ENCODE measurements at places on chromosomes 7 and 10.

GRCh38 chr7:44058759-44059218 is 6.6 kb downstream of the PGAM2 start:
- no peak for DNase-seq

DNA sequence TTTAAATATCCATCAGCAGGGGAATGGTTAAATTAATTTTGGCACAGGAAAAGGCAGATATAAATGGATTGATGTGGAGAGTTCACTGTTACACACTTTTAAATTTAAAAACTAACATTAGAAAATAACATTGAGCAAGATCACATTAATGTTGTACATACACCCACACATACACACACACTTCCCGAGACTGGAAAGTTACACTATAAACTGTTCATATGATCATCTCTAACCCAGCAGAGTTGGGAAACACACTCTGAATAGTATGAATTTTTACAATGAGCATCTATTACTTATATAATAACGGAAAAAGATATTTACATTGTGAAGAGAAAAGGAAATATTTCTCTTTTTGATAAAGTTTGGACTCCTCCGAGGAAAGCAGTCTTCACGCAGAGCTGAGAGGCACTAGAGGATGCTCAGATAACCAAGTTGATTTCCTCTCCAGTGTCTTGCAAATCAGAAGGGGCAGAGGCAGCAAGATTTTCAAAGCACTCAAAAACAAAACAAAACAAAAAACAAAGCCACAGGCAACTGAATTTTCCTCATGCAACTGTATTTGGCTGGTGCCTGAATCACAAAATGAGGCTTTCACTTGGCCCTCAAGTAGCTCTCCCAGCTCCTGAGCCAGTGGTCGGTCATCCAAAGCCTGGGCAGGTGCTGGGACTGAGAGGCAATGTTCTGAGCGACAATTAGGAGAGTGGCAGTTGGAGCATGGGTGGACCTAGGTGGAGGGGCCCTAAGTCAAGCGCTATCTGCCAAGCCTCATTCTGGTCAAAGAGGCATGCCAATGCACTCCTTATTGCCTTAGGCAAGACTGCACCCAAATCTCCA is 10.5 kb upstream of the GATAD1 start:
- no peak for DNase-seq

DNA sequence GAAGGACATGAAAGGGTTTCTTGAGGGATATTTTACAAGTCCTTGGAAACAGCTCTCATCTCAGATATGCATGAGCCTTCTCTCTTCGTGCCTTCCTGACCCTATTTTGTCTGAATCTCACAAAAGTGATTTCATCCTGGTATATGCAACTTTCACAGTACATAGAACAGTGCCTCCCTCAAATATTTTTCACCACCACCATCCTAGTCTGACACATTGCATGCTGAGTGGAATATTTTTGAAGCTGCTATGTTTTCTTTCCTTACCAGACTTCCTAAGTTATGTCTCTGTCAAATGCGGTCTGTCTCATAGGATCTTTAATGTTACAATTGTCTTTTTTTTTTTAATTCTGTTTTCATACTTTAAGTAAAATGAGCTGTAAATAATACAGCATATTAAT is 673.3 kb upstream of the LRRN3 start:
- no peak for DNase-seq

DNA sequence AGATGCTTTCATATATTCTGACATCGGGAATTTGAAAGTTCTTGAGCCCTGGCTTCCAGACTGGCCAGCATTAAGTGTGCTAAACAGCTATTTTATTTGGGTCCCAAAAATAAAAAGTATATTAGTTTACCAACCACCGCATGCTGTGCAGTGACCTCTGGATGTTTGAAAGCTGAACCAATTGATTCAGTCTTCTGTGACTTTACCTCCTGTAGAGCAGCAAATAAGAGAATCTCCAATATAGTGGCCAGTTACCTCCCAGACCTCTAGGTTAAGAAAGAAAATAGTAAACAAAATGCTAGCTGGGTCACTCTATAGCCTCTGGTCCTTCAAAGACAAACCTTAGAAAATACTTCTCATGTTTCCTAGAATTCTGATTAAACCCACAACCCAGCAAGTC is 424.6 kb upstream of the NFE2L3 start:
- DNase-seq: no peak

GRCh38 chr7:128879939-128880746 is 17.5 kb downstream of the ATP6V1F start:
- DNase-seq: peak; percentile 15

DNA sequence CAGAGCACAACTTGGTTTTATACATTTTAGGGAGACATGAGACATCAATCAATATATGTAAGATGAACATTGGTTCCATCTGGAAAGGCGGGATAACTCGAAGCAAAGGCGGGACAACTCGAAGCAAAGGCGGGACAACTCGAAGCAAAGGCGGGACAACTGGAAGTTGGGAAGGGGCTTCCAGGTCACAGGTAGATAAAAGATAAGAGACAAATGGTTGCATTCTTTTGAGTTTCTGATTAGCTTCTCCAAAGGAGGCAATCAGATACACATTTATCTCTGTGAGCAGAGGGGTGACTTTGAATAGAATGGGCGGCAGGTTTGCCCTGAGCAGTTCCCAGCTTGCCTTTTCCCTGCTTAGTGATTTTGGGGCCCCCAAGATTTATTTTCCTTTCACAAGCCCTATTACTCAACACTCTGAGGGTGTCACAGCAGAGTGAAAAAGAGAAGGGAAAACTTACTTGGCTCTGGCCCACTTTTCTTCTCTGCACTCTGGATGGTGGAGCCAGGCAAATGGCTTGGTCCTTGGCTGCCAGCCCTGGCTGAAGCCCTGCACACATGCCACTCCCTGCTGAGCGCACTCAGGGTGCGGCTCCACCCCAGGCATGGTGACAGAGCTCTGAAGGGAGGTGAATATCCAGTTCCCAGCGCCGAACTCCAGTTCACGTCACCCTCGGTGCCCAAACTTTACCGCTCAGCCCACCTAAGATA is 46.7 kb downstream of the PARD3 start:
- DNase-seq: no peak

GRCh38 chr7:45033261-45033930 is 33.4 kb downstream of the CCM2 start:
- DNase-seq: no peak

- no peak for DNase-seq
Measured at GRCh38 chr10:63072951-63073350, 60.2 kb upstream of the NRBF2 start.

DNA sequence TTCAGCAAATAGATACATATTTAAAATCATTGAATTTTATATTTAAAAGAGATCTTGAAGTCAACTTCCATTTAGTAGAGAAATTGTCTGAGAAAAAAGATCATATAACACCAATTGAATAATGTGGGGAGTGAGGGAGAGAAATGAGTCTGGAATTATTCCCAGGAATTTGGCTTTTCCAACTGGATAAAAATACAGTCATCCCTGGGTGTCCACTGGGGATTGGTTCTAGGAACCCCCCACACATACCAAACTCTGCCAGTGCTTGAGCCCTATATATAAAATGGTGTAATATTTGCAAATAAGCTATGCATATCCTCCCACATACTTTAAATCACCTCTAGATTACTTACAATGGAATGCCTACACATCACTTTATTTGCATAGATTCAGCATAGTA is 162.8 kb upstream of the SEMA3C start:
- DNase-seq: no peak

DNA sequence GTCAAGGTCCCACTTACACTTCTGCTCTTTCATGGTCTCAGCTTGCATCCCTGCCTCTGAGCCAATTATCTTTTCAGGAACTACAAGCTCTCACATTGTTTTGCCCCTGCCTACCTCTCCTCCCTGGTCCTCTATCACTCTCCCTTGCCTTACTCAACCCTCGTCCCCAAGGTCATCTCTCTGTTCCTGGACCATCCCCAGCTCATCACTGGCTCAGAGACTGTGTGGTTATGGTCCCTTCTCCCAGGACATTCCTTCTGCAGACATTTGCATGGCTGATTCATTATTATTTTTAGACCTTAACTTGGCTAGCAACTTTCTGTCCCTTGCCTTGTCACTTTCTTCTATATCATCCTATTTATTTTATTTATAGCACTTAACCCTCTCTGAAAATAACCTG is 17.8 kb upstream of the GPAM start:
- DNase-seq: no peak

DNA sequence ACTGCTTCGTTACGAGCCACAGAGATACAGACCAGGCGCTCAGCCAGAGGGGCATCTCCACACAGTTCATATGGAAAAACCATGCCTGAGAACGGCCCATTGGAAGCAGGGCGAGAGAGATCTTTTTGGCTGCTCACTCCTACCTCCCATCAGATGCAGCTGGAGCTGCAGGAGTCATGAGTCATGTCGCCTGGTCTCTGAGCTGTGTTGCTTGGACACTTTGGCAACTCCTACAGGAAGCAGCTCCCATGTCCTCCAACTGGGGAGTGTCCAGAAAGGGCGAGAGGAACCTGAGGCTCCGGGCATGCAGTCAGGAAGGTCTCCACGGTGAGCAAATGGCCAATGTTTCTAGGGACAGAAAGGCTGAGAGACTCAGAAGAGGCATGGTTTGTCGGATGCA is 24.9 kb downstream of the INSIG1 start:
- no peak for DNase-seq

DNA sequence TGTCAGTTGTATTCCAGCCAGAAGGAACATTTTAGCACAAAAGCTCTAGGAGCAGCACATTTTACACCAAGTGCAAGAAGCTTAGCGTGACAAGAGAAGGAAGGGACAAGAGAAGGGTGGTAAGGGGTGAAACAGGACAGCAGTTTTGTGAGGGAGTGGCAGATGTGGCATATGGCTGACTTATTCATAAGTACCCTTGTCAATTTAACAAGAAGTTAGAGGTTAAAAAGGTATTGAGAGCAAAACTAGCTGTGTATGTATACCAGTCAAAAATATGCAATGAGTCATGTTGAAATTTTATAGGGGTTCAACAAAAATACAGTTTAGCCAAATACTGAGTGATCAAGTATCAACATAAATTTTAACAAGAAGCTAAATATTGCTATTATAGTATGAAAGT is 561.5 kb upstream of the POT1 start:
- no peak for DNase-seq

DNA sequence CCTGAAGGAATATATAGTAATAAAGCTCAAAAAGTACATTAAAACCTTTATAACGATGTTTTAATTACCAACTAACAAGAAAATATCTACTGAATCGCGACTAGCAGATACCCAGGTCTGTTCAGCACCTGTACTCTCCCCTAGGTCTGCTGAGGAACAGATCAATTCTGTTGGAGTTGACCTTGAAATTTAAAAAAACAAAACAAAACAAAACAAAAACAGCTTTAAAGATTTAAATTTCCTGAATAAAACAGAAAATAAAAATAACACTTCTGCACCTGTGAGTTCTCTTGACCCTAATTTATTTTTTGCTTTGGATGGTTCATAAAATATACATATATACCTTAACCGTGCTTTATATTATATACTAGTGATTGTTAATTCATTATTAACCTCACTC is 24.6 kb downstream of the DIP2C start:
- DNase-seq: no peak

DNA sequence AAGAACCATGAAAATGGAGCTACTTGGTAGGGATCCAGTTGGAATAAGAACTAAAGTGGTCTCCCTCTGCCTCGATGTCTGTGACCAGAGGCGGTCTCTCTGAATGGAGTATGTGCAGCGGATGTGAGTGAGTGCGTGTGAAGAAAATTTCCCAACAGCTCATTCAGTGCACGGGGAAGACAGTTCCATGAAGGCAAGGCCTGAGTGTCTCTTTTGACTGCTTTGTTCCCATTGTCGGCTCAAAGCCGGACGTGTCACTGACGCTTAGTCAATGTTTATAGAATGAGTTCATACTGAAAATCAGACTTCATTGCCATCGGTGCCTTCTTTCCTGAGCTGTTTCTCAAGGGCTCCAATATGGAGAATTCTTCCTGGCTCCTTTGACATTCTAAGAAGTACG is 55.3 kb upstream of the GRB10 start:
- no peak for DNase-seq

GRCh38 chr7:139867847-139868246 is 38.8 kb downstream of the TBXAS1 start:
- no peak for DNase-seq

GRCh38 chr10:59654007-59654406 is 55.6 kb downstream of the SLC16A9 start:
- DNase-seq: no peak

DNA sequence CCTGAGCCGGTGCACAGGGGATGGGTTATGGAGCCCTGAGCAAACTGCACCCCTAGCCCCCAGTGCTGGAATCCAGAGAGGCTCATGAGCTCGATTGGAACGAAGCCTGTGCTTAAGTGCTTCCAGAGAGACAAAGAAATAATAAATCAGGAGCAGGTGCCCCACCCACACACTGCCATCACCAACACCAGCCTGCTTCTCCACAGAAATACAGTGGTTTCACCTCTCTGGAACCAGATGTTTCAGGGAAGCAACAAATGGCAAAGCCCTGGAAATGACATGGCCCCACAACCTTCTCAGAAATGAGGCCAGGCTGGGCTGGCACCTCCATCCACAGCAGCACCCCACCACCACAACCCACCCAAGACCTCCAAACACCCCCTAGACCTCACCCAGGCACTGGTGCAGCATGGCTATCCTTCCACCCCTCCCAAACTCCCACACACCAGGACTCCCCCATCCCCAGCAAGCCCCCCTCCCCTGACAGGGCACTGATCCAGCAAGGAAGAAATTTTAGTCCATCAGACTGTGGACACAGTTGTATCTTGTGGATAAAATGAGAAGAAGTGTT is 4.1 kb upstream of the SLC18A3 start:
- no peak for DNase-seq

DNA sequence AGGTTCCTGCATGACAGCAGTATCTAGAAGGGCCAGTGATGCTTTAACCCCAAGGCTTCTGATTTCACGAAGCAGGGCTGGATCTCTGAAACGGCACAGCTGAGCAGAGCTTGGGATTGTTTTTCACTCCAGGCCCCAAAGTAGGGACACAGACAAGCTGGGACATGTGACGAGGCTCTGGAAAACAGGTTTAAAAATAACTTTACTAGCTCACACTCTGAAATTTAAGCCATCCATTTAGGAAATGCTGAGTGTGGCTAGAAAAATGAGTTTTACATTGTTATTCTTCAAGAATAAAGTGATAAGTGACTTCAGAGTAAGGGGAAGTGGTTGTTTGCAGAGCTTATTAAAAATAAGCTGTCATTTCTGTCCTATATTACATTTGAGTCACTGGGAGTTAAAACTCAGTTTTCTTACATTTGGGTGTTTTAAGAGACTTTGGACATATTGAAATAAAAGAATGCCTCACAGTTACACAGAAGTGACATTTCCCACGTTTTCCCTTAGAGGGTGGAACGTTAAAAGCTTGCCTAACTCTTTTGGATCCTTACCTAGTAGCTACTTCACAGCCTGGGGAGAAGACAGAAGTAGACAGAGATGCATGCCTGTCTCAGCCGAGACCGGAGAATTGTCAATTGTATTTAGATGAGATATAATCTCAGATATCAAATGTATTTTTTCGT is 107.8 kb downstream of the GALNT17 start:
- DNase-seq: no peak

- DNase-seq: no peak
Measured at GRCh38 chr7:50591480-50592438, 26.6 kb upstream of the DDC start.

DNA sequence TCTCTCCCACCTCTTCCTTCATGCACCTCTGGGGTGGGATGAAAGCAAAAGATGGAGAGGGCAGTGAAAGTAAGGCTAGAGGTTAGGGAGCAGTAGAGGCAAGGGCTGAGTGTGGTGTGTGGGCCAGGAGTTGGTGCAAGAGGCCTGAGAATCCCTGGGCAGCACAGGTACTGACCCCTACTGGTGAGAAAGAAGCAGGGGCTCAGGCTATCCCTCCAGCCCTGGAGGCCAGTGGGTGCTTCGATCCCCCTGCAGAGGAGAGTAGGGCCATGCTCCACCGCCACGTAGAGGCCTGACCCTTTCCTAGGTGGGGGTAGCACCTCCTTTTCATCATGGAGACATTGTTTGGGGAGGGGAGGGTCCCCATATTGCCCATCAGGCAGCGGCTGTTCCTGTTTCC is 9.8 kb downstream of the CDHR1 start:
- DNase-seq: no peak
